ENCODE measurements at places on chromosomes 16 and 17.

GRCh38 chr16:74291577-74292208 lies 4.9 kb upstream of the PSMD7 start:
- DNase-seq: no peak

DNA sequence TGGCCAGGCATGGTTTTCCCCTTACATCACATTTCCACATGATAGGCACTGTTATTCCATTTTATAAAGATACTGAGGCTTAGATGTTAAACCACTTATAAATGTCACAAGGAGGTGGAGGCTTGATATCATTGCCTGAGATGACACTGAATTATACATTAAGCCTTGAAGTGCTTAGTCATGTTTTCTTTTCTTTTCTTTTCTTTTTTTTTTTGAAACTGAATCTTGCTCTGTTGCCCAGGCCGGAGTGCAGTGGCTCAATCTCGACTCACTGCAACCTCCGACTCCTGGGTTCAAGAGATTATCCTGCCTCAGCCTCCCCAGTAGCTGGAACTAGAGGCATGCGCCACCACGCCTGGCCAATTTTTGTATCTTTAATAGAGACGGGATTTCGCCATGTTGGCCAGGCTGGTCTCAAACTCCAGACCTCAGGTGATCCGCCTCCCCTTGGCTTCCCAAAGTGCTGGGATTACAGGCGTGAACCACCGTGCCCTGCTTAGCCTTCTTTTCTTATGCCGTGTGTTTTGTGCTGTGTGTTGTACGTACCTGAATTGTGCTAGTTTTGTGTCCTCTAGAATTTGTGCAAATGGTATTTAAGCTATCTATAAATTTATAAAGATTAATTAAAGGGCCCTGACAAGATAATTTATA lies 1.2 kb downstream of the DNAJA3 start:
- DNase-seq: no peak

GRCh38 chr16:55817236-55817912 lies 15.5 kb downstream of the CES1 start:
- no peak for DNase-seq

DNA sequence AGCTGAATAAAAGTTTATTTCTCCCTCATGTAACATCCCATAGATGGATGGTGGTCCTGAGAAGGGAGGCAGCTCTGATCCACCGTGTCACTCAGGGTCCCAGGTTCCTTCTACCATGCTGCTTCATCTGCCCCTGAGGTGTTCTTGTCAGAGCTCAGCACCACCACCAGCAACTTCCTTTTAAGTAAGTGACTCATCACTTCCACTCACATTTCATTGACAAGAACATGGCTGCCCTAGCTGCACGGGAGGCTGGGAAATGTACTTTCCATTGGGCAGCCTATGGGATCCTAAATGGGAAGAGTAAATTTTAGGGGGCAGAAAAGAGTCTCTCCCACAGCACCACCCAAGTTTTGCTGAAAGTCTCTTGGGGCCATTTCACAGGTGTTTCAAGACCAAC lies 134.7 kb downstream of the USP31 start:
- DNase-seq: no peak

DNA sequence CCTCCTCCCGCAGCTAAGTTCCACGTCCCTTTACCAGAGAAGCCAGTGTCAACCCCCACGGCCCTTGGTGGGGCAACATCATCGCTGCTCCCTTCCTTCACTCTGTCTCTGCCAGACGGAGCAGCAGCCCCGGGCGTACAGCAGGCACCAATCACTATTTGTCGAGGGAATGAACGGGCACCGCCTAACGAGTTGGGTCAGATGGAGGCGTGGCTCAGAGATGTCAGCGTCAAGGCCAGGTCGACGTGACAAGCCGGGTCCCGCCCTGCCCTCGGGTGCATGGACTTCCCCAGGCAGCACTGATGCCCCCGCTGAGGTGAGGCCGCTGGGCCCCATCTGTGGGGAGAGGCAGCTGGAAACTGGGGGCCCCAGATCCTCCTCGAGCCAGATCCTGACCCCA lies 50.0 kb downstream of the CBFA2T3 start:
- DNase-seq: no peak

- DNase-seq: no peak
Measured at GRCh38 chr17:3954976-3955672, 9.1 kb downstream of the ATP2A3 start.

DNA sequence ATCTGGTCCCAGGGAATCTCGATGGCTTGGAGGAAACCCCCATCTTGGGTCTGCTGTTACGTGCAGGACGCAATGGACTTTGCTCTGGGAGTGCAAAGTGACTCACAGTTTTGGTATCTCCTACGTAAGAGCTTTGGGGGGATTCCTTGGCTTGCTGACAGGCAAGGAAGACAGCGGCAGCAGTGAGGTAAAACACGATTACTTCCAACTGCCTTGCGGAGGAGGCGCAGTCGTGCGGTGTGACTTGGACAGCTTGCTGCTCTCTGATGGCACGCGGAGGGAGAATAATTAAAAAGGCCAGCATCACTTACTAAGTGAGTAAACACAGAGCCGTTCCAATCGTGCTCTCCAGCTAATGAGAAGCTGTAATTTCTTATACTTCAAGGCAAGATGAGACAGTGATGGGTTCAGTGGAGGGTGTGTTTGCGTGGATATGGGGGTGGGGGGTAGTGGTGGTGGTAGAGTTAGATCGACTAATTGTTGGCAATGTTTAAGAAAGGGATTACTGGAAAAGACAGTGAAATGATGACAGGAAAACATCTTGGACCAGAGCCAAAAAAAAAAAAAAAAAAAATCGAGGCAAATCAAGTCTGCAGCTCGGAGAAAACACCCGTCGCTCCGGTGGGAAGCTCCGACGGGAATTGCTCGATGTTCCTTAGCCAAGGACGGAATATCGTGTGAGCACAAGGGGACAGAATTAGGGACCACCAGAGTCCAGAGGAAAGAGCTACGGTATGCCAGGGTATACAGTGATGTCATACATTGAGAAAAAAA lies 184.8 kb upstream of the ZFHX3 start:
- DNase-seq: peak; percentile 98

All from cardiac muscle cell (in vitro differentiated cells and primary cell).